ENCODE measurements at places on chromosomes 12 and 14.

GRCh38 chr12:124831590-124831989 is 32.1 kb downstream of the SCARB1 start:
- DNase-seq = no peak

DNA sequence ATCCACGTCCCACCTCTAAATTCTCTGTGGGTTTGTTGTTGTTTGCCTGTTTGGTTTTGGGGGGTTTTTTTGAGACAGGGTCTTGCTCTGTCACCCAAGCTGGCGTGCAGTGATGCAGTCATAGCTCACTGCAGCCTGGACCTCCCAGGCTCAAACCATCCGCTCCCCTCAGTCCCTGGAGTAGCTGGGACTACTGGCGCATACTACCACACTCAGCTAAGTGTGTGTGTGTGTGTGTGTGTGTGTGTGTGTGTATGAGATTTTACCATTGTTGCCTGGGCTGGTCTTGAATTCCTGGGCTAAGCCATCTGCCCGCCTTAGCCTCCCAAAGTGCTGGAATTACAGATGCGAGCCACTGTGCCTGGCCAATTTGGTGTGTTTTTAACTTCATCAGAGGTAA is 236.2 kb downstream of the SLC41A2 start:
- DNase-seq = no peak

- no peak for DNase-seq
These were observed 246.2 kb downstream of the C12orf42 start for GRCh38 chr12:103249607-103250006.

DNA sequence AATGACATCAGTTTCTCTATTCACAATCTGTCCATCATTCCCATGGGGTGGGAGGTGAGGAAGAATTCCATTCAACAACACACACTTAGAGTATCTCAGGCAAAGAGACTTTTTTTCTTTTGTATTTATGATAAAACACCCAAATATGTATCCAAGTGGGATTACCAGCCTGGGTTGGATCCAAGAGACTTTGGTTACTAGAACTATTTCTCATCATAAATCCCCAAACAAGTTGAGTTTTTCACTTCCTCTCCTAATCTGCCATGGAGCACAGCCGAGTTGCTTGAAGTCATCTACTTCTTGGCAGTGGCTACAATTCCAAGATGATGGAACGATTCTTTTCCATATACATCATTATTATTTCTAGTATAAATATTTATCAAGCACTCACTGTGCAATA is 209.2 kb upstream of the HMGA2 start:
- peak; percentile 79 for DNase-seq

- DNase-seq = peak; percentile 77
These were observed 9.1 kb upstream of the EMP1 start for GRCh38 chr12:13187399-13187798.

DNA sequence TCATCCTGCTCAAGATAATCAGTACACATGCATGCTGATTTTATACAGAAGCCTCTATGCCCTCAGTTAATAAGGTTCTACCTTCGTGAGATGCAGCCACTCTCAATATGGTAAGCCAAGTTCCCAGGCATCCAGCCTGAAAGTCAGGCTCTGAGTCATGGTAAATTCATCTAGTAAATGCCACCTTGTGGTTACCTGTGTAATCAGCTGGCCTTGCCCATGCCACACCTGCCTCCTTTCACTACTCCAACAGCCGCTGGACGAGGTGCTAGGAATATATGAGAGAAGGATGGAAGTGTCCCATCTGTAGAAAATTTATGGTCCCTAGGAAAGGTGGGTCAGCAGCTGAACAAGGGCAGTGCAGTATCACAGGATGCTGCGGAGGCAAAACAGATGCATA is 207.3 kb downstream of the SSPN start:
- DNase-seq = no peak

GRCh38 chr14:90193925-90194324 is 62.4 kb upstream of the PSMC1 start:
- no peak for DNase-seq

DNA sequence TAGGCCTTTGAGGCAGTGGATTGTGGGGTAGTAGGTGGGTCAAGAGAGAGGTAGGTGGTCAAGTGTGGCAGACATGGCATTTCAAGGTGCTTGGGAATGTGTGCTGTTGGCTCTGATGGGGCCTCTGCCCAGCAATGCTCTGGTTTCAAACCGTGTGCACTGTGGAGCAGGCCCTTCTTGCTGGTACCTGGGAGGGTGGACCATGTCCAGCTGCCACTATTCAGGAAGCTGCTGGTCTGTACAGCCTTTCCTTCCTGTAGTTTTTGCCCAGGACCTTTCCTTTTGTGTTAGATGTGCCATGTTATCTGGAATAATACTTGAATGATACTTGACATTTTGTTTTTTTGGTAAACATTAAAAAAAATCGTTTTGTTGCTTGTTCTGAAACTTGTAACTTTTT is 14.8 kb downstream of the RIMKLB start:
- no peak for DNase-seq

DNA sequence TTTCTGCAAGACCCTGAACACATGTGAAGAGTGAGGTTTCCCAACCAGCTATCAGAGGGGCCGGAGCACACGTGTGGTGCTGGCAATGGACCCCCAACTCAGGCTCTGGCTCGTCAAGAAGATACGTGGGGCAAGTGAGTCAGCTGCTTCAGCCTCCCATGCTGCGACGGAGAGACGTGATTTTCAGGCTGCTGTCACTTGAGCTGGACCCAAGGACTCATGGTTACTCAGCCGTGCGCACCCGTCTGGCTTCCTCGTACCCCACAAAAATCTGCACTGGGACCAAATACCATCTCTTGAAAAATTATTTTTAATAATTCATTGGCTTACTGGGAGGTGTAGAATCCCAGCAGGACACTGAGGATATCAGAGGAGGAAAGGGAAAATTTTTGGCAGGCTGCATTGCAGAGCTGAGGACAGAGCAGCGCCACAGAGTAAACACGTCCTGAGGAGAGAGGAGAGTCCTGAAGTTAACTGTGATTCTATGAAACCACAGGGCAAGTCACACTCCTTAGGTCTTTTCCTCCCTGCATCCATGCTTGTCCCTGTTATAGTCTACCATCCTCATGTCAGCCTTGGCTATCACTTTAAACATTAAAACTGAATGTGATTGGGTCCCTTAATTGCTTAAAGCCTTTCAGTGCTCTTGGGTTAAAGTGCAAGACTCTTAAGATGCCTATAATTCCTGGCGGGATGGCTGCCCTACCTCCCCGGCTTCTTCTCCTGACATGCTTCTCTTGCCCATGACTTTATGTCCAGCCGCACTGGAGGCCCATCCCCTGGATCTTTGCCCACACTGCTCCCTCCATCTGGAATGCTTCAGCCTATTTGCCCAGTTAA is 95.3 kb upstream of the SLC35F4 start:
- DNase-seq = no peak

GRCh38 chr14:63896278-63896720 is 43.5 kb downstream of the SYNE2 start:
- peak; percentile 35 for DNase-seq

DNA sequence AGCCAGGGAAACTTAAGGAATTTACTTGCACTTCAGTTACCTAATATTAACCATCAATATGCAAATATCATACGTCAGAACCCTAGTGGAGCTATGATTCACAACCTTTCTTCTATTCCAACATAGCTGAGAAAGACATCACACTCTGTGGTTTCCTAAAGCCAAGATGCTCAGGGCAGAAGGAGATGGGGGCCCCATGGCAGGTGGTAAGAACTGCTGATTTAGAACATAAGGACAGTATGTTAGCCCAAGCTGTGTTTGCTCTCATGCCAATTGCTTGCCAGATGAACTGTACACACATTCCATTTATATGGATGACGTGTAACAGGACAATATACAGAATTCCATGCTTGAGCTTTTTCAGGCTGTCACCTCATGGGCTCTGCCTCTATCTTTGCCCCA is 34.6 kb downstream of the HECTD4 start:
- DNase-seq = peak; percentile 19

DNA sequence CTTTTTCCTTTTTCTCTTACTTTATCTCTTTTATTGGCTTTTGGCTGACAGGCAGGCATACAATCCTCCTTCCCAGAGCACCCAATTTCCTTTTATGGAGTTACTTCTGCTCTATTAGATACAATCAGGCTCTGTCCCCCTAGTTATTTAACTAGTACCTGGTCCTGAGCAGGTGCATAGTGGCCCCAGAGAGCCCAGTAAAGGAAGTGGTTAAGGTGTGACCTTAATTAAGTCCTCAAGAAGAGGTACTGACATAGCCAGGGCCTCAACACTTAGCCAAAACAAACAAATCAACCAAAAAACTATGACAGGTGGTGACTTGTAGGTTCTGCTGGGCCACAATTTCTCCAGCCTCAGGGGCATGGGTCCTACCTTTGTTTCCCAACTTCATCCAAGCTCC is 82.9 kb downstream of the CCDC60 start:
- no peak for DNase-seq

DNA sequence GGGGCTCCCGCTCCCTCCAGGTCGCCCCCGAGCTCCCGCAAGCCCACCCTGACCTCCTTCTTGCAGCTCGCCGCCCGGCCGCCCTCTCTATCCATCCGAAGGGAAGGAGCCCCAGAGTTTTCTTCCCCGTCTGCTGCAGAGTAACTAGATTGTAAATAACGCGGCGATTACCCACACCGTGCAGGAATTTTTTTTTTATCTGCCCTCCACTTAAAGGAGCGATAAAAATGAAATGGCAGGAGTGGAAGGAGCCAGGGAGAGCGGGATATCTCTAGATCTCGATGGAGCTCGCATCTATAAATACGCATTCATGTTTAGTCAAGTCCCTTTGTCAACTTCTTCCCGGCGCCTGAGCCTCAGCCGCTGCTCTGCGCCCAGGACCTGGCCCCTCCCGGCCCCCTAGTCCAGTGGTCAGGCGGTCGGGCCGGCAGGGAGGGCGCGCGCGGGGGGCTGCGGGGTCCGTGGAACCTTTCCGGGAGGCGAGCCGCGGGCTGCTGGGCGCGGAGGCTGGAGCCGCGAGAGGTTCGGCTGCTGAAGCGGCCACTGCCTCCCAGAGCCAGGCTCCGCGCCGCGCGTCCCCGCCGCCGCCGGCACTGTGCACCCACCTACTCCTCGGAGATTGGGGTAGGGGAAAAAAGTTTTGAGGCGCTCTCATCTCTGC is 386.0 kb downstream of the BCAT1 start:
- peak; percentile 19 for DNase-seq

DNA sequence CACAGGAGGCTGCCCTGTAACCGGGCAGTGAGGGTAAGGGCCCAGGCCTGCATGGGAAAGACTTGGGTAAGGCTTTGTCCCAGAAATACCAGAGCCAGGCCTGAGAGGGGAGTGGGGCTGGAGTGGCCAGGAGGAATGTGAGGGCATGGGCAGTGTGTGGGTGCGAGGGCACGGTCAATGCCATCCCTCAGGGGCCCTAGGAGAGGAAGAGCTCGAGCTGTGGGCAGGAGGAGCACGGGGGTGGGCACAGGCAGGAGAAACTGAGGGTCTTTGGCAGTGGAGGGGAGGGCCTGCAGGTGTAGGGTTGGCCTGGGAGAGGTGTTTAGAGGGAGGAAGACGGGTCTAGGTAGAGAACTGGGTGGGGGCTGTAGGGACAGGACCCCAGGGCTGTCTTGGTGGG is 381.6 kb downstream of the TMEM121 start:
- no peak for DNase-seq

- DNase-seq = no peak
These were observed 189.9 kb downstream of the VRK1 start for GRCh38 chr14:96987086-96987474.

DNA sequence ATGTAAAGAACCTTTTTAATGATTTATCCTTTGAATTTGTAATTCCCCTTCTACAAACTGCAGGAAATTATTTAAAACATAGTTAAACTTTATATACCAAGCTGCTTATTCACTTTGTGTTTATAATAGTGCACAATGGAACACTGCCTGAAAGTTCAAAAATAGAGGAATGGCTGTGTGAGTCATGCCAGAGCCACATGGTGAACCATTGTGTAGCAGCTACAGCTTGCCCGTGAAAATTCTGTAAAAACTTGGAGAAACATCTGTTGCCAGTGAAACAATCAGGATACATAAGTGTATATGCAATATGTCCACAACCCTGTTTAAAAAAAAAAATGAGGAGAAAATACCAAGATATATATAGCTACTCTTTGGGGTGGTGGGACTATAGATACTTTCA is 59.5 kb downstream of the VEZT start:
- peak; percentile 70 for DNase-seq

DNA sequence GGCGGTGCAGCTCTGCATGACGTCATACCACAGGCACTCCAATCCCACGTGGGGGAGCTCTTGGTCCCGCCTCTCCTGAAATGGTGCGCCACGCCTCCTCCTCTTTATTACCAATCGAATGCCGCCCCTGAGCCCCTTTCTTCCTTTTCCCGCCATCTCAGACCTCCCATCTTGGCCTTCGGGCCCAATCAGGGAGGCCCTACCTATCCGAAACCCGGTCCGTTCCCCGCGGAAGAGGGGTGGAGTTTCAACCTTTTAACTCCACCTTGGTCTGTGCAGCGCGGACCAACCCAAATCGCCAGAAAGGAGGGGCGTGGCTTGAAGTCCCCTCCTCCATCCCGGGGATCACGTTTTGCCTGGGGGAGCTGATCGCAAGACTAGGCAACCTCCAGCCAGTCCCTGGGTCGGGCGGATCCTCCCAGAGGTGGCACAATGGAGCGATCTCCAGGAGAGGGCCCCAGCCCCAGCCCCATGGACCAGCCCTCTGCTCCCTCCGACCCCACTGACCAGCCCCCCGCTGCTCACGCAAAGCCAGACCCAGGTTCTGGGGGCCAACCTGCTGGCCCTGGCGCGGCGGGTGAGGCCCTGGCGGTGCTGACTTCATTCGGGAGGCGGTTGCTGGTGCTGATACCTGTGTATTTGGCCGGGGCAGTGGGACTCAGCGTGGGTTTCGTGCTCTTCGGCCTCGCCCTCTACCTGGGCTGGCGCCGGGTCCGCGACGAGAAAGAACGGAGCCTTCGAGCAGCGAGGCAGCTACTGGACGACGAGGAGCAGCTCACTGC is at the start of gene ESYT1:
Gene ESYT1 (plus strand): TSS at position 380 of the 782 bp plus-strand sequence. CDS start 53 bp downstream, at position 433.
- peak; percentile 98 for DNase-seq

GRCh38 chr12:56894698-56895368 is 39.4 kb downstream of the SDR9C7 start:
- no peak for DNase-seq

DNA sequence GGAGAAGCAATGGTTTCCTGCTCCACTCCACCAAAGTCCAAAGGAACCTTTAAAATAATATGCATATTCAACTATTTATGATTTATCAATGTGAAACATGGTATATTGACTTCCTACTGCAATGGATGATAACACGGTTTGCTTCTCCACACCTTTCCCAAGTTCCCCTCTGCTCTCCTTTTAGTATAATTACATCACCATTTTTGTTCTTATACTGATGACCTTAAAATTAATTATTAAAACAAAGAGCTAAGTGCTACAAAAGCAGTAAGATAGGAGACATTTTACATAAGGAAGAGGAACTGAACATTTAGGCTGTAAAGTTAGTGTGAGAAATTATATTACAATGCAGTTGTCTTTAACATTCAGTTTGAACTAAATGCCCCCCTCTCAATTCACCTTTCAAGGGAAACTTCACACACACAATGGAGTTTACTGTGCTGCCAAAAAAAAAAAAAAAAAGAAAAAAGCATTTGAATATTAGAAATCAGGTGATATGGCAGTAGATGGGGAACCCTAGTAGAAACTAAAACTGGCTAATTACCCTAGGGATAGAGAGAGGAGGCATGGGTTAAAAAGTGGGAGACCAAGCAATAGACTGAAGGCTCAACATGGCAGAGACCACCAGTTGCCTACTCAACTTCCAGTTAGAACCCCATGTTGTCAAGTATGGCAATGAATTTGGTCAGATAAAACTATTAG is 37.1 kb upstream of the STK38L start:
- no peak for DNase-seq

- DNase-seq = no peak
These were observed 4.0 kb downstream of the CPSF6 start for GRCh38 chr12:69243099-69244084.

Data from AG08395 (cell line).